ENCODE measurements at places on chromosomes 1 and 21. TPM values are rescaled to one million over a fixed set of nuclear protein-coding genes. Genes with fewer than 3 reads are reported as not detected.

The OLFML2B gene
- 13.5 TPM for total RNA-seq

The ANXA9 gene
- 0.06 TPM for total RNA-seq

The ACKR1 gene
- total RNA-seq, result not detected

The HMGCS2 gene
- total RNA-seq, result not detected

The RAB42 gene
- total RNA-seq, result 1.7 TPM

The RLF gene
- 18.6 TPM for total RNA-seq

The MASP2 gene
- total RNA-seq, result 0.06 TPM

The OR2G3 gene
- total RNA-seq, result not detected

The OR2T33 gene
- not detected for total RNA-seq

The SV2A gene
- 5.8 TPM for total RNA-seq

The MSH4 gene
- total RNA-seq, result 0.06 TPM

The SPRR2E gene
- total RNA-seq, result not detected

The FAM131C gene
- total RNA-seq, result 0.53 TPM

The CD244 gene
- not detected for total RNA-seq

The GBP7 gene
- not detected for total RNA-seq

The LEFTY2 gene
- not detected for total RNA-seq

The ACTA1 gene
- not detected for total RNA-seq

The DYNLT5 gene
- total RNA-seq, result 0.40 TPM

The TRIM63 gene
- total RNA-seq, result under 0.01 TPM

The RHD gene
- not detected for total RNA-seq

The SLAMF9 gene
- total RNA-seq, result 1.2 TPM

The CDC42 gene
- total RNA-seq, result 476 TPM

The NECTIN4 gene
- not detected for total RNA-seq

The SLFNL1 gene
- total RNA-seq, result 0.26 TPM

The AIM2 gene
- not detected for total RNA-seq

The OR2M3 gene
- not detected for total RNA-seq

The C1orf115 gene
- 5.1 TPM for total RNA-seq

The ARTN gene
- total RNA-seq, result 0.25 TPM

The PLA2G2A gene
- not detected for total RNA-seq

The LENEP gene
- total RNA-seq, result 0.99 TPM
